Epithelial cell of proximal tubule (primary cell): ENCODE measurements at places on chromosomes 16 and 17.

- DNase-seq = no peak
Observed at GRCh38 chr16:73228649-73229048, 180.7 kb upstream of the ZFHX3 start.

- no peak for DNase-seq
Observed at GRCh38 chr17:42655528-42655927, 3.6 kb upstream of the TUBG2 start.

DNA sequence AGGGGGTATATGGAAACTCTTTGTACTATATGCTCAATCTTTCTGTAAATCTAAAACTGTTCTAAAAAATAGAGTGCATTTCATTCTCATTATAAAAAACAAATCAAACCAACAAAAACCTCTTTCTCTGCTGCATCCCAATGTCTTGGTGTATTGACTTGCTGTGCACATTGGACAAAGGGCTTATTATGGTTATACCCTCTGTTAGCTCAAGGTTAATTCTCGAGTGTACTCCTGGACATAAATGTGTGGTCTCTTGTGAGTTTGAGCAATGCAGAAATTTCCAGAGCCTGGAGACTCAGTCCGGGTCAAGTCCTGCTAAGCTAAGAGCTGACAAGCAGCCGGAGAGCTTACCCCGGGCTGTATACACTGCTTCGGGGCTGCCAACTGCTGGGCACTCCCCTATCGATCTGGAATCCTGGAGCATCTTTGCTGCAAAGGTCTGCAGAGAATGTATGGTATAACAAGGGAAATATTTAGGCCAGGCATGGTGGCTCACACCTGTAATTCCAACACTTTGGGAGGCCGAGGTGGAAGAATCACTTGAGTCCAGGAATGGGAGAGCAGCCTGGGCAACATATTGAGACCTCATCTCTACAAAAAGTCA is 66.2 kb upstream of the BRD7 start:
- no peak for DNase-seq

- peak; percentile 29 for DNase-seq
Observed at GRCh38 chr16:19853742-19854542, 30.7 kb downstream of the GPRC5B start.

- no peak for DNase-seq
Observed at GRCh38 chr16:58345574-58346354, 46.5 kb upstream of the GINS3 start.

DNA sequence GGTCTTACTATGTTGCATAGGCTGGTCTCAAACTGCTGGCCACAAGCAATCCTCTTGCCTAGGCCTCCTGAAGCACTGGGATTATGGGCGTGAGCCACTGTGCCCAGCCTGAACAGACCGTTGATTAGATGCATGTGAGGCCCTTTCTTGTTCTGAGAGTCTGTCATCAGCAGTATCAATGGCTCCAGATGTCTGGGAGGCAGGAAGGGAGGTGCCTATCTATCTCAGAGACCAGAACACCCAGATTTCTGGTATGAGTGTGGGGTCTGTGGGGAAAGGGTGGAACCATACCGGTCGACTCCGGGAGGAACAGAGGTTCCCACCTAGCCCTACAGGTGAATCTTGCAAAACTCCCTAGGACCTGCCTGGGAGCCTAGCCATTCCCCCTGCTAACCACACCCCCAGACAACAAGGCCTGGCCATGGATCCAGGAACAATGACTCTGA is 71.7 kb downstream of the PRKCB start:
- no peak for DNase-seq
